ENCODE measurements at places on chromosomes 16 and 17. TPM values are rescaled to one million over a fixed set of nuclear protein-coding genes. Genes with fewer than 3 reads are reported as not detected.

NOXO1 gene
- polyA plus RNA-seq, result 3.7 TPM

NUFIP2 gene
- 24.6 TPM for polyA plus RNA-seq

OR2C1 gene
- polyA plus RNA-seq, result 0.30 TPM

TEKT3 gene
- polyA plus RNA-seq, result 106 TPM

TRAPPC2L gene
- 216 TPM for polyA plus RNA-seq

CHRNE gene
- polyA plus RNA-seq, result 1.4 TPM

NTN1 gene
- 4.8 TPM for polyA plus RNA-seq

ELMO3 gene
- polyA plus RNA-seq, result 22.2 TPM

KRTAP4-5 gene
- not detected for polyA plus RNA-seq

DNA sequence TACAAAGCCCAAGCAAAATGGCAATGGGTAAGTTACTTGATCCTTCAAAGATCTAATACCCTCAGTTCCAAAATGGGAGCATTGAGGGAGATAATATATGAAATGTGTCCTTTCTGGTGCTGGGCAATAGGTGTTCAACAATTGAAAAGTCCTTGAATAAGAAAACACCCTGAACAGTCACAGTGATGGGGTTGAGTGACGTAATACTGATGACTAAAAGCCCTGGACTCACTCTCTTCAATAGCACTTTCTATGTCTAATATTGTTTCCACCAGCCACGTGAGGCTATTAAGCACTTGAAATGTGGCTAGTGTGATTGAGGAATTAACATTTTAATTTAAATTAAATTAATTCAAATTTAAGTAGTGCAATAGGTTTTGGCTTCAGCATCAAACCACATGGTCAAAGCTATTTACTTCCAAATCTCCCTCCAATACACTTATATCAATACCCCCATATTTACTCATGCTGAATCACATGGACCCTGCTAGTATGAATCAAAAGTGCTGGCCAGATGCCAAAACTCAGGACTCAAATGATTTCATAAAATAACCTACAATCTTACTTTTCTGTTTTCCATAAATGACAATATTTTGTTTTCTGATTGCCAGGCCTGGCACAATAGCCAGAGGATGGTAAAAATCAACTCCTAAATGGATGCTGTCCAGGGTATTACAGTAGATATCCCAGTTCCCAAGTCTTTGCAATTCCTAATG, 516.2 kb downstream of the HAPSTR1 start:
- no peak for DNase-seq

DNA sequence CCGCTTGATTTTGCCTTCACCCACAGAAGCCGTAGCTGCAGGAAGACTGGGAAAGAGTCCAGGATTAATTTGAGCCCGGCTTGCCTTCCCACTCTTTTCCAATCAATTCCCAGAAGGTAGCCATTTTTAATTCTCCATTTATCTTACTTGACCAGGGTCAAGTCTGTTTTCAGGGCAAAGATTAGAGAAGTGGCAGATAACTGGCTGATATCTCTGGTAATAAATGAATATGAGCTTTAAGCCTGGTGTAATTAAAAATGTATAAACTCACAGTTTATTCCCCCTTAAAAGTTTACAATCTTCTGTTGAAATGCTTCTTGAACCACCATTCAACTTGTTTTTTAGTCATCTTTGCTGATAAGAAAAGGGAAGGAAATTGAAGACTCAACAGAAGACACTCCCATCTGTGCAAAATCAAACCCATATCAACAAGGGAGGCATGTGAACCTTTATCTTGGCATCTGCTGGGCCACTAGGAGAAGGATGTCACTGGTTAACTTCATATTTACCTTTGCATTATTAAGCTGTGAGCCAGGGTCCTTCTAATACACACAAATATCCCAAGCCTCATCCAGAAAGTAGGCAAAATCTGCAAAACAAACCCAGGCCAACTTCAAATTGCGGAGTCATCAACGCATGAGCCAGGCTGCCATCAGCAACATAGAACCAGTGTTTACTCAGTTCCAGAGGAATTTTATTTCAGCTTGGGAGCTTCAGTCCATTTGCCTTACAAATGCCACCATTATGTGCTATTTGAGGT, 314.6 kb upstream of the MAF start:
- no peak for DNase-seq

- no peak for DNase-seq
These were observed 190.6 kb upstream of the TBX2 start for GRCh38 chr17:61209106-61209439.

GRCh38 chr17:8692916-8693315, 51.7 kb downstream of the CCDC42 start:
- DNase-seq, result no peak

DNA sequence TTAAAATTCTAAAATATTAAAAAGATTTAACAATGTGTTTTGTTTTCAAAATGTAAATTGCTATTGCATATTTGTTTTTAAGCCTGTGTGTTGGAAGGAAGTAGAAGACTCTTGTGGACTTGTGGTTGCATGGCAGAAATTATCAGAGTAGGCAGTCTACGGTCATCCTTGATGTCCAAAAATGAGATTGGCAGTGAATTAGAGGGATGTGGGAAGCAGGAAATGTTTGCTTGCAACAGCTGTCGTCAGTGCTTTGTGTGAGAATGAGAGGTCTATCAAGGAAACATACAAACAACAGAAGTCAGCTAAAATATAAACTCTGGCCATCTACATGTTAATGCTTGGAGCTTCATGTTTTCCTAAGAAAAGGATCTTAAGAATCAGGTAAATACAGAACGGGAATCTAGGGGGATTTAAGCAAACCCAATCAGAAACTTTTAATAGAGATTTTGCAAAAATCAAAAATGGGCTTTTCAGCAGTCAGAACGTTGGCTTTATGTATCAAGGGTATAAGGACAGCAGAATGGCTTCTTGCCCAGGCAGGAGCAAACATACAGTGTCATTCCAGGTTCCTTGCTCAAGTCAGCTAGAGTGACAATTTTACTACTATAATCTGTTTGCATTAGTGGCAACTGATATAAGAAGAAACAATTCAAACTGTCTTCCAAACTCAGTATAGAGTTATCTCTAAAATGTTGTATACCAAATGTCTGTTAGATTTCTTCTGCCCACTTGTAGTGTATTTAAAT, 196.7 kb downstream of the CYB561 start:
- DNase-seq, result no peak

- no peak for DNase-seq
These were observed 73.0 kb downstream of the ERCC4 start for GRCh38 chr16:13992976-13993375.

GRCh38 chr16:73058616-73059409, 10.9 kb upstream of the ZFHX3 start:
- peak; percentile 68 for DNase-seq

- no peak for DNase-seq
These were observed 634.8 kb downstream of the KCNJ2 start for GRCh38 chr17:70804161-70804560.

DNA sequence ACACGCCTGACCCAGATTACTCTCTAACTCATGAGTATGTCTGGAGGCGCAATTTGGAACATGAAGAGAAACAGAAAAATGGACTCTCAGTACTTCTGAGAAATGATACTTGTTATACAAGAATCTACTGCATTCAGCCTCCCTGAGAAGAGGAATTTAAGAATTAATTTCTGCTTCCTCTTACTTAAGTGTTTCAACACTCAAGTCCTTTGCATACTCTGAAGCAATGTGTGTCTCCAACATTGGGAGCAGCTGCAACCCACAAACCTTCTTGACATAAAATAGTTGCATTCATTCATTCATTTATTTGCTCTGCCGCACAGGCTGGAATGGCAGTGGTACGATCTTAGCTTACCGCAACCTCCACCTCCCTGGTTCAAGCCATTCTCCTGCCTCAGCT, 199.8 kb downstream of the NPIPA7 start:
- no peak for DNase-seq

GRCh38 chr16:87829988-87830672, 39.2 kb downstream of the SLC7A5 start:
- DNase-seq, result no peak

DNA sequence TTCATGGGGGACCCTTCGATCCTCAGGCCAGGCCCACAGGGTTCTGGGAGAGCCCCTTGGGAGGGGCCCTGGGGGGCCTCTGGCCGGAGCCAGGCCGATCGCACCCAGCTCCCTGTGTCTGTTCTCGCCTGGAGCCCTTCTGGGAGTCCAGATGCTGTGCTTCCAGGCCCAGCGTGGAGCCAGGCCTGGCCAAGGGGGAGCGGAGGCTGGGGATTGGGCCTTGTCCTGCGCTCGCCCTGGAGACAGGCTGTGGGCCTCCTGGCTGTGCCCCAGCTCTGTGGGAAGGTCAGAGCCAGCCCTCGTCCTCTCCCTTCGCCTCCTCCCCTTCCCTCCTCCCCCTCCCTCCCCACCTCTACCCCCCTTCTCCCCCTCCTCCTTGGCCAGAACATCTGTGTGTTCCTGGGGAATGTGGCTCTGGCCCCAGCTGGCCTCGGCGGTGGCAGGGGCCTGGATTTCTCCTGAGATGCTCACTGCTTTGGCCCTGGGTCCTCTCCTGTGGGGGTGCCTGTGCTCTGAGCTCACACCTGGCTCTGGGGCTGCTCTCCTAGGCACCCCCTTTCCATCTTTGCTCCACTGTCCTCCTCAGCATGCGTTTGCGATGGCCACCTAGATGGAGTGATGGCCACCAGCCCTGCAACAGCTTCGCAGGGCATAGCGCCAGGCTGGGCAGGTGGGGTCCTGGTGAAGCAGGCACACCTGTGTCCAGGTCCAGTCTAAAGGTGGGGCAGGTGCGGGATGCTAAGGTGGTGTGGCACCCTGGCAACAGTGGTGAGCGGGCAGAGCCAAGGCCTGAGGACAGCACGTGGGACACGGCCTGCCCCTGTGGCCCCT, 90.6 kb upstream of the CIBAR2 start:
- peak; percentile 86 for DNase-seq

- DNase-seq, result no peak
These were observed 20.9 kb downstream of the TRIM16 start for GRCh38 chr17:15663176-15663575.

GRCh38 chr16:31356566-31357323, 1.8 kb downstream of the ITGAX start:
- DNase-seq, result no peak

- DNase-seq, result peak; percentile 33
These were observed 1.9 kb downstream of the NOD2 start for GRCh38 chr16:50695017-50696000.

DNA sequence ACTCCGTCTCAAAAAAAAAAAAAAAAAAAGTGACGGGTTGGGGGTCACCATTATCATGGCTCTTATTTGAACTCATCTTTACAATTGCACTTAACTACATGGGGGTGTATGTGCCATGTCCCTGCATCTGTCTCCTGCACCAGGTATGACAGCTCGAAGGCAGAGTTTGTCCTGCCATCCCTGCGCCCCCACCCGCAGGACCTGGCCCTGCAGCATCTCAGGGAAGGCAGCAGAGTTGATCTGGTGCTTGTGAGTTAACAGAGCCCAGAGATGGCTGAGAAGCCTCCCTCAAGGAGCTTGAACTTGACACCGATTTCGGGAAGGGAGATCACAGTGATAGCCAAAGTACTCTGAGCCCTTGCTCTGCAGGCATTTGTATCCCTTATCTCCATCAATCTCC, 44.8 kb downstream of the C16orf82 start:
- DNase-seq, result no peak

GRCh38 chr17:77400445-77400870, 259.7 kb downstream of the SEC14L1 start:
- DNase-seq, result no peak

DNA sequence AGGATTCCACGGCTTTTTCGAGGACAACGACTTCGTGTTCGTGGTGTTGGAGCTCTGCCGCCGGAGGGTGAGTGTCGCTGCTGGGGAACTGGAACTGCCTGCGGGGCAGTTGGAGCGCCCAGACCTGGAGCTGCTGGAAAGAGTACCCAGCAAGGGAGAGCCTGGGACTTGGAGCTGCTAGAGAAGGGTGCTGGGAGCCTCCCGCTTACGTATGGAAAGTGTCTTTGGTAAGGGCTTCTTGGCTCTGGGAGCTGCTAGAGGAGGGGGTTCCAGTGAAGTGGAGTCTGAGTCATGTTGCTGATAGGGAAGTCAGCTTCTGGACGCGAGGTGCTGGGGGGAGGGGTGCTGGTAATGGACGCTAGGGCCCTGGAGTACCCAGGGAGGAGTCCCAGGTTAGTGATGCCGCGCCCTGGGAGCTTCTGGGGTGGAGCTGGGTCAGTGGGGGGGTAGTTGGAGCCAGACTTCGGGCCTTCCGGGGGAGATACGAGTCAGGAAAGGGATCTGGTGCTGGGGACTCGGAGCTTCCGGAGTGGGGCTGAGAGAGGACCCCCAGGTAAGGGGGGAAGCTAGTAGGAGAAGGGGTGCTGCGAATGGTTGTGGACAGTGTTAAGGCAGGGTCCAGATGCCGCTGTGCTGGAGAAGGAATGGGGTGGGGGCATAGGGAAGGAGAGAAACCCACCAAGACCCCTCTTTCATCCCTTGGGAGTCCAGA, 741 bp downstream of the PLK1 start:
- no peak for DNase-seq

- peak; percentile 61 for DNase-seq
These were observed 41.1 kb downstream of the AHSP start for GRCh38 chr16:31568577-31569359.

Measured in testis (tissue), 5 donors.